NCI-H1930 (cell line): ENCODE measurements at places on chromosomes 12 and 14.

GRCh38 chr12:623865-624372, 39.3 kb downstream of the NINJ2 start:
- DNase-seq: no peak

DNA sequence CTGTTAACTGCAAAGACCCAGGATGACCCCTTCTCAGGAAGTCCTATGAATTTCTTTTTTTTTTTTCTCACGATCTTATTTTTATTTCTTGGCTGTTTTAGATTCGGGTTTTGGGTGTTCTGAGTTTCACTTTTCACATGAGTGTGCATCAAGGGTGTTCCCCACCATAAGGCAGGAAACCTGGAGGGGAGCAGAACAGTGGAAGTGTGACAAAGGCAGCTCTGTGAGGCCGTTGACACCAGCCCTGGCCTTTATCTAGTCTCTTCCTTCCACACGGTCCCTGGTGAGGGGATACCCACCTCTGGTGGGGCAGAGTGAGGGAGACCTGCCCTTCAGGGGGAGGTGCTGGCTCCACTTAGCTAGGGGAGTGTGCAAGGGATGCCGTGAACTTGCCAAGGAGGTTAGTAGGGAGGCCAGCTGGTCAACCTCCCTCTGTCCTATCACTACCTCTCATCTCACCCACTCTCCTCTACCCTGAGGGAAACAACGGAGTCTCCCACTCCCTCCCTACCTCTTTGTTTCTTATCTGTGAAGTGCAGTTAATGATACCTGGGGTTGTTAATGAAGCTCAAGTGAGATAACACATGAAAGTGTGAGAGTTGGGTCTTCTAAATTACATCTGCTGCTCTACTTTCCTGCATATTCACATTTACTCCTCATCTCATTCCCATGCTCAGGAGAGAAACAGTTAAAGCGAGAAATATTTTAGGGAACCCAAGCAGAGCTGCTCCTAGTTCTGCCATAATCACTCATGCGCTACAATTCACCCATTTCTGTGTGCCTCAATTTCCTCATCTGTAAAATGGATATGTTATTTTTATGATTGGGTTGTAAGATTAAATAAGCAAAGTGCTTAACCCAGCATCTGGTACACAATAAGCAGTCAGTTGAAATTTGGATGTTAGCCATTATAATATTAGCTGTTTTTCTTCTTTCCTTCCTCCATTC, 4.4 kb upstream of the GALNT6 start:
- DNase-seq: no peak

DNA sequence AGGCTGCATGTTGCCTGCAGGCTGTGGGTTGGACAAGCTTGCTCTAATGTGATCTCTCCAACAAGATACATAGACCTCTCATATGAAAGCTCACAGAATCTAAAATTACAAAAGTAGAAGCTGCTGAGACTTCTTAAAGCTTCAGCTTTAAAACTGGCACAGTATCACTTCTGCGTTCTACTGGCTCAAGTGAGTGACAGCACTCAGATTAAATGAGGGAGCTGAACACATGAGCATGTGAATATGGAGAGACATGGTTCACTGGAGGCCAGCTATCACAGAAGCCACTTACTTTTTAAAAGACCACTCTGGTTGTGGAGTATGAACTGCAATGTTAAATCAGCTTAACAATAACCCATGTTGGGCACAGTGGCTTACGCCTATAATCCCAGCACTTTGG, 29.1 kb upstream of the ANO6 start:
- DNase-seq: no peak

- no peak for DNase-seq
Measured at GRCh38 chr12:2509137-2509536, 285.6 kb upstream of the FKBP4 start.

DNA sequence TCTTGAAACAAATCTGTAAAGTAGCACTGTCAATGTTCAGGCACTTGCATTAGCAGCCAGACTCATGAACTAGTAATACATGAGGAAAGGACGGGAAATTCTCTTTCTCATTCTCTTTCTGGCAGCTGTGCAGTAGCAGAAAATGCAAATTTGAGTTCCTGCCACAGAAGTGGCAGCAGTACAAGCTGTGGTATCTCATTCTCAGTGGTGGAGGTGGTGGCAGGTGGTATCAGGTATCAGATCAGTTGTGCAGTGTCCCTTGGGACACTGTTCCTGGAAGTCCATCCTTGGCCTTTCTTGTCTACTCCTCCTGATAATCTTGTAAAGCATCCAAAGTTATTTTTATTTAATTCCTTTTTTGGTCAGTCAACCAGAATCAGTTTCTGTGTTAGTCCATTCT, 103.0 kb downstream of the C12orf42 start:
- no peak for DNase-seq

GRCh38 chr12:59320112-59320511, 275.7 kb upstream of the SLC16A7 start:
- DNase-seq: no peak

DNA sequence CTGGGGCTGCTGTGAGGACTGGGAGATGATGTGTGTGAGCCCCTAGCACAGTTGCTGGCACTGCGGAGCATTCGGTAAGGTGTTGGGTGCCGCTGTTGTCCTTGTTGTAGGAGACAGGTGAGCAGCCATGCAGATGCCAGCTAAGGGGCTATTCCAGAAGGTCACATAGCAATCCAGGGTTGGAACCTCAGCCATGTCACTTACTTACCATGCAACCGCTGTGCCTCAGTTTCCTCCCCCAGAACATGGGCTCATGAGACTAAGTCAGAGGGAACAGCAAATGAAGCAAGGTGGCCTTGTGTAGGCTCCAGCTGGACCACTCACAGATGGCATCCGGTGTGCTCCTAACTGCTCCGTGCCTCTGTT, 13.2 kb downstream of the DTX1 start:
- no peak for DNase-seq

DNA sequence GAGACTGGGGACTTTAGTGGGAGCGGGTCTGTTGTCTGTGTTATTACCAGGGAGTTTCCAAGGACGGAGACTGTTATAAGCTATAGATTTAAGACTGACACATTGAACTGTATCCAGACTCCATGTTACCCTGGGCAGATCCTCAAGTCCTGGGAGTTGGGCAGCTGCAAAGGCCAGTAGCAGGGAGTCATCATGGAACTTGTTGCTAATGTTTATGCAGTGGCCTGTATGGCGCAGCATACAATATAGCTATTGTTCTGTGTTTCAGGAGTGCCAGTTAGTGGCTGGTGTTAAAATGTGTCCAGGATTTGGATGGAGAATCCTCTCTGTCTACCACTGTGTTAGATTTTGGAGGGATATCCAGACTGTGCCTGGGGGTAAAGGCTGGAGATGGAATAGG, 31.7 kb downstream of the SMOC1 start:
- DNase-seq: no peak

DNA sequence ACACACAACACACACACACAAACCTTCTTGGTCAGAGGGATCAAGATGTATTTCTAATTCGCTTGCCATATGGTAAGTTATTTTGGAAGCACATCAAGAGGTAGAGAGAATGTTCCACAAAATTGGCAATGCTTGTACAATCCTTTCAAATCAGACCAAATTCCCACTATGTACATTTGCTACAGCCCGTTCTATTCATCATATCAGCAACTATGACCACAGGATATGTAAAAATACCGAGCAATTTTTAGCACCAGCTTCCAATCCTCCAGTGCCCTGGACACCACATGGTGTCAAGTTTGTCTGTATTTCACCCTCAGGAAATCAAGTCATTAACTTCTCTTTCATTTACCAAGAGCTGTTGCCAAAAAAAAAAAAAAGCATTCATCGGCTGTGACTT, 21.2 kb downstream of the TBX5 start:
- no peak for DNase-seq

DNA sequence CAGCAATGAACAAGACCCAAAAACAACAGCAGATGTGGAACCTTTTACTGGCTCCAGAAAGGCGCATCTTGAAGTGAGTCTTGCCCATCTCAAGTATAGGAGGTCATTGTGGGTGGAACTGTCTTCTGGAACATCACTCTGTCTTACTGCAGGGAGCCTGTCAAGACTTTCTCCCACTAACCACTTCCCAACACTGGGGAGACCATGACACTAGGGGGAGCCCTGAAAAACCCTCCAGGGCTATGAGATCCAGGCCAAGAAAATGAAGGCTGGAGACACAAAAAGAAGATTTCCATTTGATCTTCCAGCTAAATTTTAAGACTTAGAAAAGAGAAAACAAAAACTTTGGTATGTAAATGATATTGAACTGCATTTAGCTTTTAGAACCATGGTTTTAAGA, 13.5 kb upstream of the ATG14 start:
- no peak for DNase-seq

- DNase-seq: no peak
Measured at GRCh38 chr14:99284254-99285004, 12.4 kb upstream of the BCL11B start.

- no peak for DNase-seq
Measured at GRCh38 chr14:49593016-49593415, 5.7 kb upstream of the LRR1 start.

GRCh38 chr14:63854330-63854729, 1.5 kb downstream of the SYNE2 start:
- DNase-seq: no peak

GRCh38 chr12:47997321-47997720, 7.0 kb downstream of the COL2A1 start:
- DNase-seq: no peak

DNA sequence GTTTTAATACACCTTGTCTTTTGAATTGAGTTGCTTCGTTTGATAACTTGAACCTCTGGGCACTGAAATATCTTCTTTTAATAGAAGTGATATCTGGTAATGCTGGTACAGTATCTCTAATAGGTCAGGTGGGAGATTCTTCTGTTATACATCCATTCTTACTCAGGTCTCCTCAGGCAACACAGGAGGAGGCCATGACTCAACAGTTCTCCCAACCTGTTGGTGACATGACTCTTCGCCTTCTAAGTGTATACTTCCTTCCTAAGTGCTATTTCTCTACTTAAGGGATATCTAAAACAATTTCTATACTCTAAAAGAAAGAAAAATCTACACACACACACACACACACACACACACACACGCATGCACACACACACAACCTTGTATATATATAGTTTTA, 509.1 kb downstream of the PCNX1 start:
- no peak for DNase-seq
